CD4-positive, CD25-positive, alpha-beta regulatory T cell (primary cell): ENCODE measurements at places on chromosomes 16 and 17. TPM values are rescaled to one million over a fixed set of nuclear protein-coding genes. Genes with fewer than 3 reads are reported as not detected.

VASN gene
- total RNA-seq = 0.57 TPM

SLC7A6 gene
- 141 TPM for total RNA-seq

ABCC6 gene
- not detected for total RNA-seq

IRF8 gene
- total RNA-seq = 3.8 TPM

FOXC2 gene
- not detected for total RNA-seq

HIGD1B gene
- total RNA-seq = not detected

TSPOAP1 gene
- total RNA-seq = 47.4 TPM

- no peaks in the 10 kb centered on the region for H3K4me1 ChIP-seq
- no peak overlapping the region for H3K4me3 ChIP-seq
- H3K27me3 ChIP-seq = no peaks in the 10 kb centered on the region
- no peaks in the 10 kb centered on the region for H3K36me3 ChIP-seq
- no peak overlapping the region for H3K27ac ChIP-seq
Measured at GRCh38 chr16:78609402-78610274, 510.2 kb downstream of the WWOX start.

GRCh38 chr17:41792845-41793783 is 6.6 kb upstream of the JUP start:
- H3K4me1 ChIP-seq = no peaks in the 10 kb centered on the region
- no peaks in the 10 kb centered on the region for H3K27me3 ChIP-seq
- H3K27ac ChIP-seq = no peak overlapping the region
- H3K36me3 ChIP-seq = no peaks in the 10 kb centered on the region

DNA sequence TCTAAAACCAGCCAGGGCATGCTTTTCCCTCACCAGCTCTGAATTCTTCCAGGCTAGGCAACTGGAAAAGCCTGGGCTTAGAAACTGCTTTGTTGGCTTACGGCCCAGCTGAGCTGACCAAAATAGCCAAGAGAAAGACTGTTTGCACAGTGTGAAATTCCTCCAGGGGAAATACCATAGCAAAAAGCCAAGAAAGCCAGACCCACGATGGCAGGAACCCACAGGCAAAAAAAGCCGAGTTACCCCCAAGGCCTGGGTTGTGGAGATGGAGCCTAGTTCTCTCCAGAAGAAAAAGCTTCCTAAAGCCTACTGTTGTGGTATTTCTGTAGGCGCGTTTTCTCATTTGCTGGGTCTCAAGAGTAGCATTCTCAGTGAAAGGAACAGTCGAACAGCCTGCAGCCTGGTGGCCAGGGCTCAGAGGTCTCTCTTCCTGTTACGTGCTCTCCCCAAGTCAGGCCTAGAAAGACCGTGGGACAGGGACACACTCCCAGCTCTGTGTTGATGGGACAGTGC is 9.2 kb downstream of the SP2 start:
- DNase-seq = no peak
- no peaks in the 10 kb centered on the region for H3K27me3 ChIP-seq
- no peak overlapping the region for H3K27ac ChIP-seq
- H3K4me1 ChIP-seq = peaks cover 4% of the 10 kb centered on the region
- H3K36me3 ChIP-seq = peaks cover 16% of the 10 kb centered on the region
- no peak overlapping the region for H3K4me3 ChIP-seq

- H3K27ac ChIP-seq = no peak overlapping the region
- no peaks in the 10 kb centered on the region for H3K27me3 ChIP-seq
- peak; percentile 74 for DNase-seq
- no peaks in the 10 kb centered on the region for H3K36me3 ChIP-seq
- H3K4me1 ChIP-seq = peaks cover 7% of the 10 kb centered on the region
Measured at GRCh38 chr16:69396187-69397061, 10.6 kb upstream of the TERF2 start.
